ENCODE measurements at places on chromosomes 1 and 21.

GRCh38 chr1:29438991-29439390 lies 202.7 kb downstream of the PTPRU start:
- no peak for ATAC-seq

GRCh38 chr1:910311-910880 lies 13.3 kb upstream of the SAMD11 start:
- ATAC-seq, result peak; percentile 6

- ATAC-seq, result no peak
Observed at GRCh38 chr1:117897551-117897950, 31.9 kb downstream of the GDAP2 start.

- ATAC-seq, result no peak
Observed at GRCh38 chr1:53410100-53410541, 49.1 kb upstream of the DMRTB1 start.

GRCh38 chr1:196387766-196388165 lies 220.5 kb downstream of the KCNT2 start:
- ATAC-seq, result no peak

DNA sequence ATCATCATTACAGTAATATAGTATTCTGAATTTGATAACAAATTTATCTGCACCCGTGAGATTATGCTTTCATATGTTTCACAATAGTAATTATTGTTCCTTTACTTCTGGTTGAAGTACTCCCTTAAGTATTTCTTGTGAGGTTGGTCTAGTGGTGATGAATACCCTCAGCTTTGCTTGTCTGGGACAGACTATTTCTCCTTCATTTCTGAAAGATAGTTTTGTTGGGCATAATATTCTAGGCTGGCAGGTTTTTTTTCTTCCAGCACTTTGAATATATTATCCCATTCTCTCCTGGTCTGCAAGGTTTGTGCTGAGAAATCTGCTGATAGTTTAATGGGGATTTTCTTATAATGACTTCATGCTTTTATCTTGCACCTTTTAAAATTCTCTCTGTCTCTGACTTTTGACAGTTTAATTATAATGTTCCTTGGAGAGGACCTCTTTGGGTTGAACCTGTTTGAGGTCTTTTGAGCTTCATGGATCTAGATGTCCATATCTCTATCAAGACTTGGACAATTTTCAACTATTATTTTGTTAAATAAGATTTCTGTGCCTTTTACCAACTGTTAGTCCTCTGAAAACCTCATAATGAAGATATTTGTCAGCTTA lies 371.5 kb upstream of the VAMP3 start:
- ATAC-seq, result no peak

GRCh38 chr1:12448746-12449177 lies 169.2 kb downstream of the DHRS3 start:
- peak; percentile 70 for ATAC-seq

GRCh38 chr1:28640766-28641165 lies 2.1 kb downstream of the TAF12 start:
- ATAC-seq, result no peak

GRCh38 chr1:181064011-181064623 lies 24.4 kb upstream of the IER5 start:
- peak; percentile 38 for ATAC-seq

GRCh38 chr1:17844185-17844826 lies 89.2 kb downstream of the ACTL8 start:
- no peak for ATAC-seq

GRCh38 chr1:204194771-204195170 lies 1.5 kb downstream of the KISS1 start:
- no peak for ATAC-seq

DNA sequence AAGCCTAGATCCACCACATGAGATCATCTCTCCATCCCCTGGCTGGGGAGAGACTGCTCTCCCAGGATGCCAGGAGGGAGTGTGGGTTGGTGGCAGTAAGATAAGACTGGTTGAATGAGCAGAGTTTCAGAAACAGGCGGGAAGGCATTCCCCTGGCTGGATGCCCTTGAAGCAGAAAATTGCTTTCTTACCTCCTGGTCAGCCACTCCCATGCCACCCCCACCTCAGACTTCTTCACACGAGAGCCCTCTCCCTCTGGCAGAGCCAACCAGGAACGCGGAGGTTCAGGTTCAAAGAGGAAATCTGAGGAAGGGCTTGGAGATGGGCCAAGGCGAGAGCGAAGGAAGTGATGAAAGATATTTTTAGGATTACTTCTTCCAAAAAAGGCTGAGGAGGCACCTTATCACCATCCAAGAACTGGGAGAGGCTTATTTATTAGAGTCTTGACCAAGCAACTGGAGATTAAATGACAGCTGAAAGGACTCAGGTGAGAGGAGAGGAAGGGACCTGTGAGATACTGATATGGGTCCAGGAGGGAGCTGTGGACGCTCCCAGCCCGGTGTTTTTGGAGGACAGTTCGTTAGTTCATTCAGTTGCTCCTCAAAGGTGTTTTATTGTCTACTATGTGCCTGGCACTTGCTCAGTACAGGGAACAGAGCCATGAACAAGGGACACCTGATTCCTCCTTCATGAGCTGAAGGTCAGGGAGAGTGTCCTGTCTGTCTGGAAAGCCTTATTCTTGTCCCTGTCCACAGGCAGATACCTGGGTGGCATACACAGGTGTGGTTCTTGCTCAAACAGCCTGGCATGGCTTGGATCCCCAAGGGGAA lies 18.9 kb upstream of the SLC26A9 start:
- ATAC-seq, result no peak

DNA sequence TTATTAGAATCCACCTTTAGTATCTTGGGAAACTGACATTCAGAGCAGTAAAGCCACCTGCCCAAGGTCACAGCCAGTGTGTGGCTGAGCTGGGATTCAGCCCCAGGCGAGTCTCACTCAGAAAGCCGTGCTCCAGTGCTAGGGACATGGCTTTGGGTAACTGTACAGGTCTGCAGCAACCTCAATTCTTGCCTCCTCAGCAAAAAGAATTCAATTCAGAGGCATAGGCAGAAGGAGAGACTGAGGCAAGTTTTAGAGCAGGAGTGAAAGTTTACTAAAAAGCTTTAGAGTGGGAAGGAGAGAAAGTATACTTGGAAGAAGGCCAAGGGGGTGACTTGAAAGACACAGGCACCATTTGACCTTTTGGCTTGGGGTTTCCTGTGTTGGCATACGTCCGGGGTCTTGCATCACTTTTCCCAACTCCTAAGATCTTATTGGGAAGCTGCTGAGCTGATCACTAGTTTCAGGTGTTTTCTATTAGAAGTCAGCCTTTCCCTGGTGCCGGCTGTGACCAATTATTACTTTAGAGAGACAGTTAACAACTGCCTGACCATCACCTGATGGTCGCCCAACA lies 529.3 kb downstream of the MATN1 start:
- no peak for ATAC-seq

DNA sequence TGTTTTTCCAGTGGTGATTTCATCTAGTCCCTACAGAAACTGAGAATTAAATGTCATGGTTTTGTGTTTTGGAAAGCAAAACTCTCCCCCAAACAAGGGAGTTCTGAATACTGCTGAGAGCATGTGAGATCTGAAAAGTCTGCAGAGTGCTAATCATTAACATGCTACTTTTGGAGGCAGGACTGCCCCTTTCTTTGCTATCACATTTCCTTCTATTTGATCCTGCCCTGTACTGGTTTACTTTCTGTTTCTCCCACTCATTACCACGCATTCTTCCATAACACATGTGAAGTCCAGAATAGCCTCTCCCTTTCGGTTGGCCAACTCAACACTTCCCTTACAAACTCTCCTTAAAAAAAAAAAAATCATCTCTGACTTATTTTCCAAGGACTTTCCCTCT lies 63.6 kb downstream of the GADD45A start:
- no peak for ATAC-seq

DNA sequence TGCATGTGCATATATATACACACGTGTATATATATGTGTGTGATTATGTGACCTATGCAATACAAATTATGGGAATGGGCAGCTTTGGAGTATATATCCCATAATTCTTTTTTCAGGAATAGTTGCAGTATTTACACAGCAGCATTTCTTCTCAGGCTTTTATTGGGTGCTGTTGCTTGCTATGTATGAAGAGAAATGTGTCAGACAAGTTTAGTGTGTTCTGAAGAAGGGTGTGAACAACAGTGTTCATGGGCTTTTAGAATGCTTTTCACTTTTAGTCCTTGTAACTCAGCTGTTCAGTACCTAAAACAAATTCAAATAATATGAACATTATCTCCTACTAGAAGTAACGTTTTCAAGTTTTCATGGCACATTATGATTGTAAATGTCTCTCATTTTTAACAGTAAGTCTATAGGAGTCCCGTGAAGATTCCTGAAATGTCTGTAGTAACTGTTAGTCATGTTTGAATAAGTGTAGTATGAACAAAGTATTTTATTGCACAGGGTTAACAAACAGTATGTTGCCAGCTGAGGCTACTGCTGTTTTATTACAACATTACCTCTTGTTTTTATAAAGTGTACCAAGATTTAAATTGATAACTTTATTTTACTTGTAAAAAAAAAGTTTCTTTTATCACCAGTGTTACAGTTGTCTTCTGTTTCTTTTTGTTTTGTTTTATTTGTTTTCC lies 42.5 kb downstream of the TMED5 start:
- ATAC-seq, result no peak

DNA sequence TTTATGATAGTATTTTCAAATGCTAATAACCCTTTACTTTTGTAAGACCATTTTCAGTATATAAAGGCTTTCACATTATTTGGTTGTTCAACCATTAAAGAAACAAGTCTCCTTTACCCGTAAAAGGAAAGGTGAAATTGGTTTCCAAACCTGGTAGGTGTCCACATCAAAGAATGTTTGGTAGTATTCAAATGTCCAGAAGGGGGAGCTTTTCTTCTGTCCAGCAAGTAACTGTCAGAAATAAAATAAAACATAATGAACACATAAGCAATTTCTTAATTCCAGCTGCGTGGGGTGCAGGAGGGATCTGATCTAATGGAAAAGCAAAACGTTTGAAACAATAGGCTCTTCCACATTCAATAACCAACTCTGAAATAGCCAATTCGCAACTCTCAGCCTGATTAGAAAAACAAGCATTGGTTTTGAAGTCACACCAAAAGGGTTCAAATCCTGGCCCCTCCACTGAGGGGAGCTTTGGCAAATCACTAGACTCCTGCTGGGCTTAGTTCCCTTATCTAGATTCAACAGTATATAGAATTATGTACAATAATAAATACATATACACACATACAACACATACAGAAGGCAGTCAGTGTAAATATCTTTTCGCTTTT lies 11.0 kb downstream of the YIPF1 start:
- no peak for ATAC-seq

GRCh38 chr21:35201799-35202198 lies 152.7 kb upstream of the RUNX1 start:
- ATAC-seq, result no peak

DNA sequence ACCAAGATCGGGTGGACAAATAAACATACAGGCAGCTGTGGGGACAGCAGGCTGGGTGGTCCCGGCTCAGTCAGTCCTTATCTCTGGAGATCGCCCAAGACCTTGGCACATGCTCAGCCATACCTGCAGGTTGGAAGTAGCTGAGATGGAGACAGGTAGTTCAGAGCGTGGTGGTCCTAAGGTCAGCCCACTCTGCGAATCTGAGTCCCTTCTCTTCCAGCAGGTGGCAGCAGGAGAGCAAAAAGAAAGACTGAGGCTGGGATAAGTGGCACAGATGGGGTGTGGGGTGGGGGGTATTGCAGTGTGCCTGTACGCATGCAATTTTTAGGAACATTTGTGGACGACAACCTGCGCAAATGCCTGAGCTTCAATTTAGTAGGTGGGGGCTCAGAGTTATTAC lies 104.9 kb downstream of the TENT5C start:
- ATAC-seq, result no peak

- no peak for ATAC-seq
Observed at GRCh38 chr1:78121710-78122109, 75.9 kb downstream of the GIPC2 start.

DNA sequence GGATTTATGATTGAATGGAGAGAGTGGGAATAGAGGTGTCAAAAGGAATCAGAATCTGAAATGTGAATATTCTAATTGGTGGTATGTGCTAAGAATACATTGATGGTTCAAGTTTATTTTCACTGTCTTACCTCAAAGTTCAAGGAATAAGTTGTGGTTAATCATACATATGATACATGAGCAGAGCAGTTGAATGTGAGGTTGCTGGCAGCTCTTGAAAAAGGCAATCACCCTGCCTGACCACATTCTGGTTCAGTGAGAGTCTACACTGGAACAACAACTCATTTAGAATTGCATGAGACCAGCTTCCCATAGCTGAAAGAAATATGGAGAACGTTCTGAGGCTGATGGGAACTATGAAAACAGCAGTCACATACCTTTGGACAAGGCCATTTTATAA lies 68.3 kb upstream of the ARHGAP29 start:
- ATAC-seq, result no peak

- ATAC-seq, result no peak
Observed at GRCh38 chr1:94009304-94009703, 100.1 kb upstream of the GCLM start.

DNA sequence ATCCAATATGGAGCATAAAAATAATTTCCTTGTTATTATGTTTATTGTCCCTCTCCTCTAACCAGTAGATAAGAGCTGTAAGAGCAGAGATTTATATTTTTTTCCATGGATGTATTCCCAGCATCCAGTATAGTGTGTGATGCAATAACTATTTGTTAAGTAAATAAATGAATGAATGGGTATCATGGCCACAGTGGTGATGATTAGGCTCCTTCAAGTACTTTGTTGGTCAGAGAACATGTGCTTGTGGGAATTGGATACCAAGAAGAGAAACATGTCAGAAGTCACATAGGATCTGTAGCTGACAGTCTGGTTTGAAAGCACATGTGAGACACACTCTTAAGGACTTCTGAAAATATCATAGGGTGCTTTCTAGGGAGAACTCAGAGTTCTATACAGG lies 588.5 kb downstream of the AGBL4 start:
- no peak for ATAC-seq

DNA sequence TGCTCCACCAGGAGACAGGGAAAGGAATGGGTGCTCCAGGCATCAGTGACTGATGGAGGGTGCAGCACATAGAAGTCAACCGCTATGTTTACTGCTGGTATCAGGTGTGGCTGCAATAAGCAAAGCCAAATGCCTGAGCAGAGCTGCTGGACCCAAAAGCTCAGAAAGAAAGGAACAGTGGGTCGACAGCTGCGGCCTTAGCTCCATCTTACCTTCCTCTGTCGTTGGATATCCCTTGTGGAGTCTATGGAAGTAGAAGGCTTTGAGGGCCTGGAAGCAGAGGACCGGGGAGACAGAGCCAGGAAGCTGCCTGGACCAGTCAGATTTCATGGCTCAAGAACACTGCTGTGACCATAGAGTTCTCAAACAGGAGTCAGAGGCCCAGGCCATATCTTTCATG lies 45.3 kb downstream of the RIMS3 start:
- no peak for ATAC-seq

- no peak for ATAC-seq
Observed at GRCh38 chr1:208825300-208825699, 581.1 kb upstream of the PLXNA2 start.

DNA sequence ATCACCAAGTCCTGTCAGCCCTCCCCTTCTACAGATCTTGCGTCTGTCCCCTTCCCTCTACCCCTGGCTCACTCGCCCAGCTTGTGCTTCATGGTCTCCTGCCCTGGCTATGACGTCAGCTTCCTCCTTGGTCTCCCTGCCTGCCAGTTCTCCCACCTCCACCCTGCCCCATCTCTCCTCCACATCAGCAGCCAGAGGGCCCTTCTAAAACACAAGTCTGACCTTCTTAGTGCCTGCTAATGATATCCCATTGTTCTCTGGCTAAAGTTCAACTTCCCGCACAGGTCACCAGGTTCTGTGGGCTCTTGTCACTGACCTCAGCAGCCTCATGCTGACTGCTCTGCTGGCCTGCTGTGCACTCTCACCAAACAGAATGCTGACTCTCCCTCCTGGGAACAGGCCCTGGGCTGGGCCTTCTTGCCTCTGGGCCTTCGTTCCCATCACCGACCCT lies 24.7 kb upstream of the MYCL start:
- peak; percentile 47 for ATAC-seq

GRCh38 chr1:7409278-7409677 lies 361.8 kb upstream of the VAMP3 start:
- ATAC-seq, result no peak

Measured in esophagus mucosa (tissue), 1 donor.